ENCODE measurements at places on chromosomes 6 and 20.

DNA sequence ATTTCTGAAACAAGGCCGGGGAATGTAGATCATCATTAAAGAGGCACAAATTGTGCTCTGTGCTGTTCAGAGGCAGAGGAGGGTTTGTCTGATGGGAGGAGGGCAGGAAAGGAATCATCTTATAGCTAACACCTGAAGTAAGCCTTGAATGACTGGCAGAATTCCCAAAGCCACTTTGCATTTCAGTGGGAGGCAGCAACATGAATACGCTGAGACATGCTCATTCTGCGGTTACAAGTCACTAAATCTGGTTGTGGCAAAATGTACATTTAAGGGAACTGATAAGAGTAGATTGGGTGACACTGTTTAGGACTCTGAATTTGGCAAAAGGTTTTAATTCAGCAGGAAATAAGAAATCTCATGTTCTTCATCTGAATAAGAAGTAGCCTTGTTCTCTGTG is 4.4 kb upstream of the COL19A1 start:
- no peak for DNase-seq

DNA sequence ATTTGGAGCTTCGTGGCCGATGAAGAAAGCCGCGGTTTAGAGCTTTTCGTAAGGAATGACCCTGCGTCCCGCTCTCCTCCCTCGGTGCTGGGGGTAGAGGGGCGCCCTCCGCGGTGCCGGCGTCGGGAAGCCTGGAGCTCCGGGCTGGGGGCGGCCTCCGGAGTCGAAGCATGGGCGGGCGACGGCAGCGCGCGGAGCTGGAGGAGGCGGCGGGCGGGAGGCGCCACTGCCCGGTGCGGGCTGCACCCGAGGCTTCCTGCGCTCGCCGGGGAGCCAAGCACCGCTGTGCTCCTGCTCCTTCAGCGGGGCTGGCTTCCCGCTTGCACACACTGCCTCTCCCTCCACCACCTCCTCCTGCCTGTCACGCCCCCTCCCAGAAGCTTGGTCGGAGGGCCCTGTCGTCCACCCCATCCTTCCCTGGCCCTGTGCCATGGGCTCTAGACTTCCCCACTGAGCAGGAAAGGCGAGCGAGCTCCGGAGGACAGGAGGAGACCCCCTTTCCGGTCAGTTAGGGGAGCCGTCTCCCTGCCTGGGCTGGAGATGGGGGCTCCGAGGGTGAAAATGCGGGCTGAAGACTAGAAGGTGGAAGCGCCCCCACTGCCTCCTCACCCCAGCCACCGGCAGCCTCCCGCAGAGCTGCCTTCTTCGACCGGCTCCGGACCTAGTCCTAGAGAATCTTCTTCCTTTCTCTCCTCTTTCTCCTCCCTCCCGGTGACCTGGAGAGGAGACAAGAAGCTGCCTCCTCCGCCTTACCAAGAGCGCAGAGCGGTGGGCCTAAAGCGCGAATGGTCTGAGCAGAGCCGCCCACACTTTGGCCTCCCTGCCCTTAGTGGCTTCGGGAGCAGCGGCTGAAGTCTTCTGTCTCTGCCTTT is 1.8 kb downstream of the CDH4 start:
- no peak for DNase-seq

GRCh38 chr20:45779011-45779915 is 12.4 kb downstream of the WFDC3 start:
- no peak for DNase-seq

GRCh38 chr6:119012521-119012920 is 65.9 kb downstream of the FAM184A start:
- no peak for DNase-seq

GRCh38 chr20:3071610-3072529 is at the start of gene OXT:
TSS of gene OXT (plus strand) at chr20:3071620. CDS start at chr20:3071656, 36 bp downstream.
- no peak for DNase-seq

DNA sequence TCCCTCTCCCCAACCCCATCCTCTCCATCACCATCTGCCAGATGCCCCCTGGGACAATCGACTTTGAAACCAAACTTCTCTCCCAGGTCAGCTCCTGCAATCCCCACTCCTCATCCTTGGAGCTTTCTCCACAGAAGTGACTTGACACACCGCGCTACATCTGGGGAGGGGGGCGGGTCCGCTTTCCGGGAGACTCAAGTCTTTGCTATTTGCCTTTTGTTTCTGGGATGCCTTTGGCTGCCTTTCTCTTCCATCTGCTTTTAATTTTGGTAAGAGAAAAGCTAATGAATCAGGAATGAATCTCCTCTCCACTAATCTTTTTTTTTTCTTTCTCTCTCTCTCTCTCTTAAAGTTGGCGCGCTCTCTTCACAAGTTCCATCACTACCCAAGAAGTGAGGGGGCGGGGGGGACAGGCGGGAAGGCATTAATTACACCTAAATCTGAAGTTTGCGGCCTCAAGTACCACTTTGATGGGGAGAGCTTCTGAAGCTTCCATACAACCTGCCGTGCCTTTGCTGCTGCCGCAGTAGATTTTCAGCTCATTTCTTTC is 664 bp upstream of the TPBG start:
- no peak for DNase-seq

- DNase-seq, result no peak
Observed at GRCh38 chr6:802701-803100, 109.8 kb upstream of the EXOC2 start.

- no peak for DNase-seq
Observed at GRCh38 chr6:85275338-85275985, 174.4 kb upstream of the NT5E start.

GRCh38 chr6:11606332-11606731 is 68.8 kb downstream of the TMEM170B start:
- DNase-seq, result no peak

GRCh38 chr6:152054441-152054840 is 247.0 kb downstream of the ESR1 start:
- DNase-seq, result no peak

GRCh38 chr6:22149501-22150367 is 147.1 kb downstream of the PRL start:
- DNase-seq, result peak; percentile 17

- DNase-seq, result no peak
Observed at GRCh38 chr6:89291256-89291819, 23.8 kb downstream of the GABRR2 start.

DNA sequence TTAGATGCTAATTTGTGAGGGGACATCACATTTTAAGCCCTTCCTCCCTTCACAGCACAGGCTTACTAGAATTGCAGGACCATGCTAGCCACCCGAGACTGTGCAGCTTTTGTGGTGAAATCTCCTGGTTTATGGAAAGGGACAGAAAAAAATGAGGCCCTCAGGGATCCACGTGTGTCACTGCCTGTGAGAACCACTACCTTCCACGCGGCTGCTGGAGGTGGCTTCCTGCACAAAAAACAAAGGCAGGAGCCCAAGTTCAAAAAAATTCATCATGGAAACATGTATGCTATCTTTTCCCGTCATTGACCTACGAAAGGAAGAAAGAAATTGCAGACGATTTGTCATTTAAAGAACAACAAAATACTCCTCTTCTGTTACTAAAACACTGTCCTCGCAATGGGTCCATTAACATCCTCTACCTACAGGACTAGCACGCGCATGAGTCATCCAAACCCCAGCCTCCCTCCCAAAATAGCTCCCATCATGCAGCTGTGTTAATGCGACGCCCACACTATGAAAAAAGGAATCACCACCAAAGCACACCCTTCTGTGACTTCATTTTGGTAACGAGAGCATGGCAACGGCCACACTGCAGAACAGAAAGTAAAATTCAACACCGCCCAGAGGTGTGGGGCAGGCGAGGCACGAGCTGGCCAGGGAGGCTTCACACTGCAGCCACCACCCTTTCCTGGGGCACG is 45.7 kb downstream of the RAMACL start:
- DNase-seq, result no peak

DNA sequence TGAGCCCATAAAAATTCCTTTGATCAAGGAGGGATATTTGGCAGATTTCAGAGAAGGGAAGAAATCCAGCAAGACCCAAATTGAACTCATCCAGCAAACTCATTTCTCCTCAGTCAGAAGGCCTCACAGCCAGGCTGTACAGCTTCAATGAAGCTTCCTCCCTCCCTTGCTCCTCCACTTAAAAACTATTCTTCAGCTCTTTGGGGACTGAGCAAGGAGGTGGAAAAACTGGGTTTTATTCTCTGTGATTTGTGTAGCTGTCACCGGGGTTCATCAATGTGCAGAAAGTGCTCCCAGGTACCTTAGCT is 158.7 kb upstream of the ZNF184 start:
- DNase-seq, result no peak

GRCh38 chr20:23106271-23106851 is 20.2 kb upstream of the CD93 start:
- no peak for DNase-seq

DNA sequence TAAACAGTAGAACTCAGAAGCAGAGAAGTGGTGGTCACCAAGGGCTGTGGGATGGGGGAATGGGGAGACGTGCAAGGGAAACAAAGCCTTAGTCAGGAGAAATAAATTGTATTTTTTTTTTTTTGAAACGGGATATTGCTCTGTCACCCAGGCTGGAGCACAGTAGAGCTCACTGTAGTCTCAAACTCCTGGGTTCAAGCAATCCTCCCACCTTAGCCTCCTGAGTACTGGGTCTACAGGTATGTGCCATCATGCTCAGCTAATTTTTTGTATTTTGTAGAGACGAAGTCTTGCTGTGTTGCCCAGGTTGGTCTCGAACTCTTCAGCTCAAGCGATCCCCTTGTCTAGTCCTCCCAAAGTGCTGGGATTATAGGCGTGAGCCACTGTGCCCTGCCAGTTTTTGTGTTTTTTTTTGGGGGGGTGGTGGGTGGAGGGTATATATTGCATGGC is 3.4 kb downstream of the HSPA1B start:
- no peak for DNase-seq

- DNase-seq, result peak; percentile 43
Observed at GRCh38 chr20:32189691-32190615, 17.6 kb downstream of the PLAGL2 start.

DNA sequence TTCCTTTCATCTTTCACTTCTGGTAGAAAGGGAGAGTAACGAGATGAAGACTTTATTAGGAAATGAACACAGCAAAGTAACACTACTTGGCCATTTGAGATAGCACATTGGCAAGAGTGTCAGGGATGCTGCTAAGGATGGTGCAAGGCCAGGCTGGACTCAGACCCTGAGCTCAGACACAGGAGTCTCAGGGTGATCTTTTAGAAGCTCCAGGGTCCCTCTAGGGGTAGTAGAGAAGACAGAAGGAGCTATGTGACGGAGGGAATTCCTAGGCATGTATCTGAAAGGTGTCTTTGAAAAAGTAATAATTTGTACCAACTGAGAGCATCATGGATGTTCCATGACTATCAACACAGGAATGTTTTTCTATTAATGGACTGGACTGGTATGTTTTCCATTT is 436.5 kb downstream of the DHX35 start:
- DNase-seq, result no peak

DNA sequence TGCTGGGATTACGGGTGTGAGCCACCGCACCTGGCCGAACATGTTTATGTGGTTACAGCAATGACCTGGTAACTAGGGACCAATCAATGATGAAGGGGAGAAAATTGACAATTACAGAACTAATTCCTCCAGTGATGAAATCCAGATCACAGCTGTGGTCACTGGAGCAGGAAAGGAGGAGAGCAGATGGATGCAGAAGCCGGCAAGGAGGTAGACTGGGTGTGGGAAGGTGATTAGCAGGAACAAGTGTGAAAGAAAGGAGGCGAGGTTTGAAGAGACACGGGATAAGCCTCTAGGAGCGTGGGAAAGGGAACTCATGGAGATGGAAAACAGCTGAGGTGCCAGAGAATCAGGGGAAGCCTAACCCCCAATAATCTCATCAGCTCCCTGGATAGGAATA is 17.2 kb upstream of the SPAG4 start:
- no peak for DNase-seq

- no peak for DNase-seq
Observed at GRCh38 chr20:824490-824889, 9.0 kb upstream of the FAM110A start.

GRCh38 chr6:25175196-25175595 is 104.0 kb upstream of the CARMIL1 start:
- no peak for DNase-seq

DNA sequence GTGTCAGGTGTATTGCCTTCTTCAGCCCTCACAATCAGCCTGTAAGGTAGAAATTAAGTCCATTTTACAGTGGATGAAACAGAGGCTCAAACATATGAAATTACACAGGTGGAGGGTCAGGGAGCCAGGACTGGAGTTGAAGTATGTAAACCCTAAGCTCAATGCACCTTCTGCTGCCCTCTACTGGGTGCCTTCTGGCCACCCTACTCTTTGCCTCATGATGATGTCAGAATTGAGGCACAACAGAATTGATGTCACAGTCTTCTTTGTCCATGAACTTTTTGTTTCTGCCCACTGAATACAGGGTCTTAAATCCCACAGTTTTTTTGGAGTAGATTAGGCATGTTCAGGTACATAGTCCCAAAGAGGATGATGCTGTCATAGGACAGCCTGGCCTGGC is 400.8 kb upstream of the CHD6 start:
- no peak for DNase-seq

Data from hypothalamus (tissue), 51 donors.